Stimulated activated CD8-positive, alpha-beta memory T cell treated with anti-CD3 and anti-CD28 coated beads, Interleukin-2, amount 100 ng/mL, for 1 hour (primary cell): ENCODE measurements at places on chromosomes 7 and 10.

DNA sequence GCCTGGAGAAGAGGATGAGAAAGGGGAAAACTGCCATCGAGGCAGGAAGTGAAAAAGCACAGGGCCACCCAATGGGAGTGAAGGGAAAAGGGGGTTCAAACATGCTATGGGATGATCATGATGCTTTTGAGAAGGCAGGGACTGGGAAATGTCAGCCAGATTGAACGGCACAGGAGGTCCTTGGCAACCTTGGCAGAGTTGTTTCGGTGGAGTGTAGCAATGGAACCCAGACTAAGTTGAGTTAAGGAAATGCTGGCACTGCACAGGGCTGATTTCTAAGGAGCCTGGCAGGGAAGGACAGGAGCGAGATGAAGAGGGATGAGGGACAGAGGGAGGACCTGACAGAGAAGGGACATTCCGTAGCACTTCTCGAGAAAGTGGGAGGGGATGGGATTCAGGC lies 101.4 kb downstream of the PIP4K2A start:
- DNase-seq: no peak

- no peak for DNase-seq
Observed at GRCh38 chr10:116126239-116126638, 146.8 kb downstream of the GFRA1 start.

DNA sequence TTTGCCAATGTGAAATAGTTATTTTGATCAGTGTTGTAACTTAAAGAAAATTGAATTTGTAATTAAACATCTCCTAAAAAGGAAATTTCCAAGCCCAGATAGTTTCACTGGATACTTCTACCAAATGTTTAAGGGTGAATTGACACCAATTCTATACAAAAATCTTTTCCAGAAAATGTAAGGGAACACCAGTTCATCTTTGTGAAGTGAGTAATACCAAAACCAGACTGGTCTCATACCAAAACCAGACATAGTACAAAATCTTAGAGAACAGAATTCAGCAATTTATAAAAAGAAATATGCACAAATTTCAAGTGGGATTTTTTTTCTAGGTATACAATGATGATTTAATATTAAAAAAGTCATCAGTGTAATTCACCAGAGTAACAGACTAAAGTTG lies 86.0 kb upstream of the ZNF32 start:
- DNase-seq: no peak

GRCh38 chr7:128891110-128891941 lies 19.2 kb downstream of the KCP start:
- DNase-seq: no peak

GRCh38 chr10:21496343-21497176 lies 28.9 kb downstream of the SKIDA1 start:
- no peak for DNase-seq

- no peak for DNase-seq
Observed at GRCh38 chr10:46536171-46536570, 20.3 kb downstream of the GPRIN2 start.

DNA sequence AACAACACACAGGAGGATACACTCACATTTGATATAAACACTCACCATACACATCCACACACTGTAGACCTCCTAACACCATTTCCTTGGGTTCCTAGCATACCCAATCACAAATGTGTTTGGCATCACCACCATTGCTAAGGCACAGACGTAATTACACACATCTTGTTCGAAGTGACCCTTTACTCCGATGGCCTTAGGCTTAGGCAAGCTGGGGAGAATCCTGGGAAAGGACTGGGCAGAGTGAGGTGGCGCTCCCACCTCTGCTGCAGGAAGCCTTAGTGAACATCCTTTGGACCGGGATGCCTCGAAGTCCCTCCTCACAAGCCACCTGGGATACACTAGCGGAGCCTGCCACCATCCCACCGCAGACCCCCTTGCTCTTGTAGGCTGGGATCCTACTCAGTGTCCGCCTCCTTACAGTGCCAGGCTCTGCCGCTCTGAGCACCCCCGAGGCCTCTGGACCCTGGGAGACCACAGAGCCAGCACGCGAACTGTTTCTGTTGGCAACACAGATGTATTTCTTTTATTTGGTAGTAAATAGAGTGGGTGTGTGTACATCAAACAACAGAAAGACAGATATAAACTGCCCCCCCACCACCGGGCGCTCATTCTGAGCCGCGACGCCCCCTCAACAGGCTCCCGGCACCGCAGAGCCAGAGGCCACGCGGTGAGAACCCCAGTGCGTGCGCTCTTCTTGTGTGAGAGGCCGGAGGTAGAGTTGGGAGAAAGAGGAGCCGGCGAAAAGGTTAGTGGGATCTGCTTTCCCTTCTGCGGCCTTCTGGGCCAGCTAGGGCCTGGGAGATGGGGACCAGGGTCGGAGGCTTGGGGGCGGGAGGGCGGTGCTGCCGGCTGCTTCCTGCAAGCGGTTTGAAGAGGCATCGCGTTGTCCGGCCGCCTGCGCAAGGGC lies 5.9 kb upstream of the HMX2 start:
- no peak for DNase-seq
